ENCODE measurements at places on chromosomes 1 and 21. TPM values are rescaled to one million over a fixed set of nuclear protein-coding genes. Genes with fewer than 3 reads are reported as not detected.

The TRNP1 gene
- 28.9 TPM for total RNA-seq

The LCE2A gene
- 1.5 TPM for total RNA-seq

The BGLAP gene
- 4.1 TPM for total RNA-seq

The ADAMTS1 gene
- total RNA-seq, result 3.8 TPM

The TMEM9 gene
- 78.3 TPM for total RNA-seq

The CD244 gene
- total RNA-seq, result not detected

The MROH9 gene
- not detected for total RNA-seq

The ATAD3C gene
- 0.64 TPM for total RNA-seq

The OLIG1 gene
- total RNA-seq, result 3.4 TPM

The ACTL8 gene
- total RNA-seq, result 2.2 TPM

The ENO1 gene
- total RNA-seq, result 2,743 TPM

The OR2L2 gene
- total RNA-seq, result 0.45 TPM

The BARHL2 gene
- 0.31 TPM for total RNA-seq

The APH1A gene
- total RNA-seq, result 73.6 TPM

The CNN3 gene
- total RNA-seq, result 128 TPM

The RAB25 gene
- not detected for total RNA-seq

The S100A7 gene
- total RNA-seq, result not detected

The ST6GALNAC5 gene
- 4.3 TPM for total RNA-seq

The LRRC71 gene
- not detected for total RNA-seq

The SLC5A3 gene
- 25.7 TPM for total RNA-seq

The CA6 gene
- total RNA-seq, result not detected

The CFAP57 gene
- total RNA-seq, result 0.40 TPM

The OR6P1 gene
- total RNA-seq, result not detected

The FCER1A gene
- total RNA-seq, result not detected

The CD58 gene
- 21.9 TPM for total RNA-seq

The RGS7 gene
- total RNA-seq, result 22.3 TPM

The ADGRB2 gene
- total RNA-seq, result 61.6 TPM

The TCHHL1 gene
- 0.19 TPM for total RNA-seq

The REN gene
- not detected for total RNA-seq

The CACNA1S gene
- 0.10 TPM for total RNA-seq

The TMEM81 gene
- 4.3 TPM for total RNA-seq

The IGSF21 gene
- 5.0 TPM for total RNA-seq

The OR10Z1 gene
- total RNA-seq, result 0.10 TPM

The TSSK3 gene
- total RNA-seq, result 5.0 TPM

The LPAR3 gene
- 0.36 TPM for total RNA-seq

The NEXN gene
- total RNA-seq, result 2.7 TPM

The S100A9 gene
- total RNA-seq, result not detected

The CFAP107 gene
- not detected for total RNA-seq

The TRABD2B gene
- total RNA-seq, result 1.1 TPM

The BLZF1 gene
- total RNA-seq, result 32.8 TPM
